Brain pericyte (primary cell): ENCODE measurements at places on chromosomes 5 and 9.

- no peak for DNase-seq
Observed at GRCh38 chr9:125497478-125497877, 209.5 kb downstream of the MAPKAP1 start.

DNA sequence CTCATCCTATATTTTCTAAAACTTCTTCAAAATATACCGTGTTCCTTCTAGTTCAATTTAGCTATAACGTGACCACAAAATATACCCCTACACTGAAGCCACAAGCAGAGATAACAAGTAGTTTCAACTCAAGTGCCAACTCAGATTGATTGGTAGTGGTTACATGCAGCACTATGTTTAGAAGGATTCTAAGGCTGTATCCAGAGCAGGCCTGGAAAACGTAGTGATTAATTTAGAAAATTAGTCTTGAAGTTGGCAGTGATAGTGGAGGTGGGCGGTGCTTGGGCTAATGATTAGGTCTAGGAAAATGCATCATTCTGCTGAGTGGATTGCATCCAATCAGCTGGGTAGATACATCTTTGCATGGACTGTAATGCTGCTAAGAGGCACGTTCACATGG lies 61.5 kb downstream of the MAMDC2 start:
- DNase-seq = no peak

DNA sequence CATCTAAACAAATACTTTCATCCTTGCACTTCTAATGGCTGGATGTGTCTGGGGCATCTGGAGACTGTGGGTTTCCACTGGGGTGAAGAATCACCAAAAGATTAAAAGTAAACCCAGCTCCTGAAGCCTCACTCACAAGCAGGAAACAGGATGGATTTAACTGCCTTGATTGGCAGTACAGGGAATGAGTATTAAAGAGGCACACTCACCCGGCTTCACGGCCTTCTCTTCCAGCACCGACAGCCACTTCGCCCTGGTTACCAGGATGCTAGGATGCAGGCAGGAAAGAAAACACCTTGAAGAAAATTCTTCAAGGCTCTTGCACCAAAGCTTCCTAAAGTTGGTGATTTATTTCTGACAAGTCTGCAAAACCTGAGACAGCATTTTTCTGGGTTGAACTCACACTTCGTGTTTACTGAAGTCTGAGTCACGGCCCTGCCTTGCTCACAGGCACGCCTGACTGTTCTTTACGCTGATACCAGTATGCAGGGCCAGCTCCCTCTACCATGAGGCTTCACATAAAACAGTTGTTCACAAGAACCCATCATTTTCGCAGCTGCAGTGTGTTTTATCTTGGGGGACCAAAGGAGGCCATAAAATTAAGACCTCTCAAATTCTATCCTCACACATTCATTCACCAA lies 56.5 kb upstream of the ZNF354A start:
- DNase-seq = no peak

DNA sequence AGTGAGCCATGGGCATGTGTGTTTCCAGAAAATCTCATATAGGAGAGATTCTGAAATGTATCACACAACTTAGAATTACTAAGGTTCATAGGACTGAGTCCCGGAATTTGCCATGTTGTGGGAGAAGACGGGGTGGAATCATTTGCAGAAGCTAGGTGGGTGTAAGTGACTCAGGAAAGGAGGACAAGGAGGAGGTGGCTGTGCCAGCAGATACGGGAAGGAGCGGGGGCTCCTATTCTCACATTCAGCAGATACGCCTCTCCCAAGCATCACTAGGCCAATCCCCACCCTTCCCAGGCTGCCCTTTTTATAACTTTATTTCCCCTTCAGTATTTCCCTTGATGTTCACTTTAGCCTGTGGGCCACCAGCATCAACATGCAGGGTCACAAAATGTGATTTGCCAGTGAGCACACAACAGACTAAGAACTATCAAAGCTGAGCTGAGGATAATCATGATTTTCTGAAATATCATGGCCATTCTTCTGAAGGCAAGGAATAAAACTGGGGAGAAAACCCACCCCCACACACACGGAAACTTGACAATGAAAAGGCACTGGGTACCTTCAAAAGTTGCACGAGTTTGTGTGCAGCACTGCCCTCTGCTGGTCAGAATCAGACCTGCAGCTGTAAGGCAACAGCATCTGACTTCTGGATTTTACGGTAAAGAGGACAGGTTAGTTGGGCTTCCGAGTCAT lies 133.2 kb downstream of the MTX3 start:
- DNase-seq = peak; percentile 15

GRCh38 chr5:149434162-149435014 lies 55.3 kb upstream of the IL17B start:
- no peak for DNase-seq

GRCh38 chr5:173670130-173670651 lies 53.7 kb upstream of the BOD1 start:
- DNase-seq = no peak

GRCh38 chr5:77356740-77357139 lies 135.4 kb downstream of the WDR41 start:
- DNase-seq = no peak

DNA sequence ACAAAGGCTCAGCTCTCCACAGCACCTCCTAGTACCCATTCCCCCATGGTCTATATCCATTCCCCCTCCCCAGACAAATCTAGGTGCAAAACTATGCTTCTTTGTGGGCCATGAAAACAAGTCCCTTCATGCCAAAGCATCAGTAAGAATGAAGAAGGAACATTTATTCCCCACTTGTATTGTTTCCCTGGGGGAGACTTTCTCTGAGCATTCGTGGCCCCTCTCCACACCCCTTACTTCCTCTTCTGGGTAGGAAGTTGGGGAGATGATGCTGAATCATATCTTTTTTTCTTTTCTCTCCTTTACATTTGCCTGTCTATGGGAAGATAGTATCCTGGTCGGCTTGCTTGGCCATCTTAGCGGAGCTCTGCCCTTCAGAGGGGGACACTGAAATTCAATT lies 246.8 kb downstream of the NSG2 start:
- DNase-seq = no peak

GRCh38 chr5:116559239-116559638 lies 15.4 kb downstream of the SEMA6A start:
- no peak for DNase-seq

DNA sequence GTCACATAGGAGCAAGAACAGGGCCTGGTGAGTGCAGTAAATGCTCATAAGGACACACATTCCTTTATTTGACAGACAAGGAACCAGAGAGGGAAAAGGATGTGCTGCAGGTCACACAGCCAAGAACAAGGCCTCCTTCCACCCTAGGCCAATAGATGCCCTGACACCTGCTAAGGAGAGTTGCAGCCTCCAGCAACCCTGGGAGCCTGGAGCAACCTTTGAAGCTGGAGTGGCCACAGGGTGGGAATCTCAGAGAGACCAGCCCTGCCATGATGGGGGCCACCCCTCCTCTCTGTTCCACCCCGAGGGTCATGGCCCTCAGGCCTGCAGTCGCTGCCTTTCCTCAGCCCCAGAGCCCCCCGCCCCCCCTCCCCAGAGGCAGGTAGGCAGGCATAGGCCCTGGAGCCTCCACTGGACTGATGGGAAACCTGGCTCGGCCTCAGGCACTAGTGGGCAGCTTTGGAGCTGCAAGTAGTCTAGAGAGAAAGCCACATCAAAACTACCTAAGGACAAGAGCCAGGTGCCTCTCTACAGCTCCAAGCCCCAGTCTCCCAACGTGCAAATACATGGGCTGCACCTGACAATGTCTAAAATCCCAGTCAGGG lies 116.1 kb upstream of the SPOCK1 start:
- no peak for DNase-seq

DNA sequence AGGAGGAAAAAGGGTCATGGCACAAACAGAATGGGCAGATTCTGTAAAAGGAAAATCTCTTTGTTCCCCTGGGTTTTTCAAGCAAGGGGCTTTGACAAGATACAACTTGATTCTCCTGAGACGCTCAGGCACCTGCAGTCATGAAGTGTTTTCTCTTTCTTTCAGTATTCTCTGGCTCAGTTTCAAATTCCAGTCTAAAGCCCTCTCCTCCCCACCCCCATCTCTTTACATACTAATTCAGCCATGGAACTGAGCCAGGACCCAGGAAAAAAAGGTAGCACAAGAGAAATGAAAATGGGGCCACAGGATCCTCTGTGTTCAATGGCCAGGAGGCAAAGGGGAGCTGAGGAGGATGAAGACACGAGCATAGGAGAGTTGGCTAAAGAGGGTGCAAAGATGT lies 408.4 kb downstream of the SPOCK1 start:
- DNase-seq = no peak

DNA sequence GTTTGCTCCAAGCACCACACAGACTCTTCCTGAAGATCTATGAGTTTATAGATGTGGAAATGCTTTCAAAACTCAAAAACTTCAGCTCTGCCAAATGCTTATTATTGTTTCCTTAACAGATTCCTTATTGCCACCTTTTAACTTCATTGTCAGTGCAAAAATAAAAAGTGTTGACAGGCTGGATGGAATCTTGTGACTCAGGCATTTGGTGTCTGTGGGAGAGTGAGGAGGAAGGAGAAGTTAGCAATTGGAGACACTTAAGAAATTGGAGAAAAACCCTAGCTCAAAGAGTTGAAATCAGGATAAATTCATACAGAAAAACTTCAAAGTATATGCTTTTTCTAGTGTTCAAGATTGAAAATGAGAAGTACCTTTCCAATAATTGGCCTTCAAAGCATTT lies 140.6 kb upstream of the PUM3 start:
- DNase-seq = no peak

DNA sequence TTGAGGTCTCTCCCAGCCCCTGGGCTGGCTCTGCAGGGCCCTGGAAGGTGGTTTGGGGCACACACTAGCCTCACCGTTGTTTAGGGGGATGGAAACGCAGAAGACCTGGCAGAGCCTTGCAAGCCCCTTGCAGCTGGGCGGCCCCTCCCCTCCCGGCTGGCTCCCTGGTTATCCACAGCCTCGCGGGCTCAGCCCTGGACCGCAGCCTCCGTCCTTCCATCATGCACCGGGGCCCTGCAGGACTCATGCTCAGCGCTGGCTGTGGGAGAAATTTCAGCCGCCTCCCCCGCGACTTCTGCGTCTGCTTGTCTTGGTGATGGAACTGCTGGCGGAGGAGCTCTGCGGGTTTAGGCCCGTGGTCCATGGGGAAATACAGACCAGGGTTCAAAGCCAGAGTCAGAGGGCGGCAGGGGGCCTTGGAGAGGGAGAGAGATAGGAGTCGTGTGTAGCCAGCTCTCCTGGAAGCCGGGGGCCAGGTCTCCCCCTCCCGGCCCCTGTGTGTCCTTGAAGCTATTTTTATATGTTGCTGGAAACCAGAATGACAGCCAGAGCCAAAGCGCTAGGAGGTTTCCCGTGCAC lies 75.8 kb upstream of the IER5L start:
- DNase-seq = no peak

GRCh38 chr5:45383985-45384384 lies 312.2 kb downstream of the HCN1 start:
- DNase-seq = no peak

DNA sequence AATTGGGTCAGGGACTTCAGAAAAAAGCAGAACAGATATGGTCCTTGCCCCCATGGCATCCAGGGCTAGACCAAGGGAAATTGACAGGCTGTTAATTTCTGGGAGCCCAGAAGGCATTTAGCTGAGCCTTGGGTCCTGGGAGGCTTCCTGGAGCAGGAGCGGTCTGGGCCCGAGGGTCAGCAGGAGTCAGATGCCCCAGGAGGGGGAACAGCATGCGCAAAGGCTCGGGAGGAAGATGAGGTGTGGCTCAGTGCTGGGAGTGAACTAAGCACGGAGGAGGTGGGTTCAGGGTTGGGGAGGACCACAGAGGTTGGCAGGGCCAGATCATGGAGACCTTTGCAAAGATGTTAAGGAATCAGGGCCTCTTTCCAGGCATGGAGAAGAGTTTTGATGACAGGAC lies 48.2 kb upstream of the NEURL1B start:
- no peak for DNase-seq
